ENCODE measurements at places on chromosomes 6 and 20.

- H3K4me1 ChIP-seq = no peaks in the 10 kb centered on the region
- no peaks in the 10 kb centered on the region for H3K27me3 ChIP-seq
- H3K4me3 ChIP-seq = no peak overlapping the region
- H3K27ac ChIP-seq = no peak overlapping the region
- no peak for DNase-seq
- H3K36me3 ChIP-seq = no peaks in the 10 kb centered on the region
These were observed 538.6 kb upstream of the MARCKS start for GRCh38 chr6:113318575-113318917.

GRCh38 chr6:38057994-38058393, 238.5 kb downstream of the ZFAND3 start:
- H3K4me3 ChIP-seq = no peak overlapping the region
- no peaks in the 10 kb centered on the region for H3K27me3 ChIP-seq
- H3K27ac ChIP-seq = no peak overlapping the region
- H3K36me3 ChIP-seq = peaks cover 17% of the 10 kb centered on the region

DNA sequence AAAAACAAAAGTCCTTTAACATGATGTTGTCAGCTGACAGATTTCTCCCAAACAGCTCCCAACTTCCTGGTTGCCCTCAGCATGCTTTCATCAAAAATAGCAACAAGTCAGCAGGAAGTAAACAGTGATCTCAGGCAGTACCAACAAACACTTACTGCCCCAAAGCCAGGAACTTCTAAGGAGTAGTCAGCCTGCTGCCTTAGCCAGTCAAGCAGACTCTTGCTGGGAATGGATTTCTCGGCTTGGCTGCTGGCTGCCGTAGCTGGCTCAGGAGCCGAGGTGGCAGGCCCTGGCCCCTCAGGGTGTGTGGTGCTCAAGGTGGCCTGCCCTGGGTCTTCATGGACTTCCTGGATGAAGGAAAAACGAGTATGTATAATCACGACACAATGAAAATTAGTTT, 46.6 kb upstream of the EMILIN3 start:
- peaks cover 100% of the 10 kb centered on the region for H3K36me3 ChIP-seq
- H3K27ac ChIP-seq = no peak overlapping the region
- no peaks in the 10 kb centered on the region for H3K4me1 ChIP-seq
- no peak for DNase-seq
- H3K27me3 ChIP-seq = no peaks in the 10 kb centered on the region

DNA sequence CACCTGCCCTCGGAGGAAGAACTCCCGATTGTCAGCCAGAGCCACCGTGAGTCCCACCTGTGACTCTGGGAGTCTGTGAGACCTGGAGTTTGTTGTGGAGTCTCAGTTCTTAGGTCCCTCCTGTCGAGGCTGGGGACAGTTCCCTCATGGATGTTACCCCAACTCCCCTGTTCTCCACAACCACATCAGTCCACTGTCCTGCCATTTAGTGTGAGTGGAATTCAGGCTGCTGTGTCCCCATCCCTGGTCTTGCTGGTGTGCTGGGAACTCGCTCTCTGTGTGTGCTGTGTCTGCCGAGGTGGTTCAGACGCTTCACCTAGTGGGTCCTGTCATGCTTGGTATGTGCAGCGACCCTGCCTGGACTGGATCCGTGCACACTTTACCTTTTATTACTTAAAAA, 163.2 kb downstream of the DTNBP1 start:
- no peak for DNase-seq
- H3K27me3 ChIP-seq = no peaks in the 10 kb centered on the region
- no peak overlapping the region for H3K27ac ChIP-seq
- H3K4me1 ChIP-seq = no peaks in the 10 kb centered on the region
- H3K36me3 ChIP-seq = peaks cover 89% of the 10 kb centered on the region

DNA sequence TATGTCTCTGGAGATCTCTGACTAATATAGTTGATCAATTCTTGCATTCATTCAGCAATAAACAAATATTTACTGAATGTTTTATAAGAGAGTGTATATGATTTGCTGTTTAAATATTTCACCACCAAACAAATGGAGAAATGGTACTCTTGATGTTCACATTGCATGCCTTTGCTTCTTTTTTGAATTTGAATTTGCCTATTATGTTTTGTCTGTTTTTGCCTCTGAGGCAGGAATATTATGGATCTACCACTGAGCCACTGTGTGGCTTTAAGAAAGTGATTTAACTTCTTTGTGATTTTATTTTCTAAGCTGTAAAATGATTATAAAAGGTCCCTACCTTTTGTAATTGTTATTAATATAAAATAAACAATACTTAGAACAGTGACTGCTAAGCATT, 345.0 kb downstream of the DOK5 start:
- H3K4me3 ChIP-seq = no peak overlapping the region
- H3K27ac ChIP-seq = no peak overlapping the region
- H3K4me1 ChIP-seq = no peaks in the 10 kb centered on the region
- H3K27me3 ChIP-seq = no peaks in the 10 kb centered on the region

DNA sequence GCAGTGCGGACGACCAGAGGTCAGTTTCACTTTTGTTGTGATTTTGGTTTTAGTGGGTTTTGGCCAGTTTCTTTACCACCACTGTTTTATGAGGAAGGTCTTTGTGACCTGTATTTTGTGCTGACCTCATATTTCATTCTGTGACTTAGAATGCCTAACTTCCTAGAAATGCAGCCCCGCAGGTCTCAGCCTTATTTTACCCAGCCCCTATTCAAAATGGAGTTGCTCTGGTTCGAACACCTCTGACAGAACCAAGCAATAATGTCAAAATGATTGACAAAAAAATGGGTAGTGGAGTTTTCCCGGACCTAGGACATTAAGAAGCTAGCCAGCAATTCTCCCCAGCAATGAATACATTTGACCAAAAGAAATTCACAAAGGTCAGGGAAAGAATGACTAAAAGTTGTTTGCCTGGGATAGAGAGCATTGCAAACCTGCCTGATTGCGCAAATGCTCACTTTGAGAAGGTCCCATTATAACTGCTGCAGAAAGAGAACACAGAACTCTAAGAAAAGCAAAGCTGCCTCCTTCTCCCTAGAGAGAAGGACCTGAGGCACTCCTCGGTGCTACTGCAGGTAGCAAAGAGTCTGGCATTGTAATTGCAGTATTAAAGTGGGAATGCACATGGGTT, 288.8 kb downstream of the ADGB start:
- no peaks in the 10 kb centered on the region for H3K4me1 ChIP-seq
- H3K27ac ChIP-seq = no peak overlapping the region
- no peaks in the 10 kb centered on the region for H3K36me3 ChIP-seq
- no peak for DNase-seq

GRCh38 chr6:20479060-20479459, 55.2 kb upstream of the CDKAL1 start:
- no peaks in the 10 kb centered on the region for H3K4me1 ChIP-seq
- no peak for DNase-seq
- H3K27ac ChIP-seq = no peak overlapping the region
- H3K27me3 ChIP-seq = no peaks in the 10 kb centered on the region

DNA sequence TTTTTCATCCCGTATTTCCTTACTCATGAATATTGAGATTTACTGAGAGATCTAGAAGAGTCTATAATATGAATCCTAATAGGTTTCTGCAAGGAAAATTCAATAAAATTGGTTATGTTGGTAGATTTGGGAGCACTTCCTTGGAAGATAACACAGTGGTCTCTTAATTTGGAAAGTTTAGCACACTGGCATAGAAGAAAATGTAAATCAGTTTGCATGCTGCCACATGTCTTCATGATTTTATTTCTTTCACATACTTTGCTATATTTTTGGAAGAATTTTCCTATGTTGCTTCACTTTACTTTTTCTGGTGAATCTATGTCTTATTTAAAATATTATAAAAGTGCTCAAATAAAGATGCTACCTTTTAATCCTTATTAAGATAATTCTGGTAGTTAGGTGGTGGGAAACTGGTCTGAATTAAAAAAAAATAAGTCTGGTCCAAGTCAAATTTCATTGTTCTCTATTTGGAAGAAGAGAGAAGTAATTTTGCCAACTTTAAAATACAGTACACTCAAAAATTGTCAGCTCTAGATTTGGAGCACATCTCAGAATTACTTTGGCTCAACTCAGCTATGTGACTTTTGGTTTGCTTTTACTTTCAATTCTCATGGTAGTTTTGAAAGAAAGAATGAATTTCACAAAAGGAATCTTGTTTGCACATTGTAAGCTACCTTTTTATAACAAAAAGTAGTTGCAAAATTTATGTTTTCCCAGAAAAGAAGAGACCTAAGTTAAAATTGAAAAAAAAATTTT, 197.3 kb downstream of the CENPW start:
- H3K27ac ChIP-seq = no peak overlapping the region
- DNase-seq = no peak
- no peaks in the 10 kb centered on the region for H3K4me1 ChIP-seq
- H3K4me3 ChIP-seq = no peak overlapping the region
- no peaks in the 10 kb centered on the region for H3K36me3 ChIP-seq
- H3K27me3 ChIP-seq = no peaks in the 10 kb centered on the region

GRCh38 chr6:80095600-80095999, 10.9 kb upstream of the BCKDHB start:
- H3K27me3 ChIP-seq = peaks cover 2% of the 10 kb centered on the region
- no peak overlapping the region for H3K4me3 ChIP-seq
- no peaks in the 10 kb centered on the region for H3K36me3 ChIP-seq
- H3K4me1 ChIP-seq = no peaks in the 10 kb centered on the region
